Ascending aorta (tissue), 2 donors: ENCODE measurements at places on chromosomes 1 and 21.

GRCh38 chr1:6435129-6435528 lies 10.6 kb downstream of the ESPN start:
- no peak for DNase-seq

- no peak for DNase-seq
Measured at GRCh38 chr1:90936061-90936460, 85.8 kb downstream of the ZNF644 start.

- DNase-seq: no peak
Measured at GRCh38 chr1:53581476-53581875, 122.3 kb downstream of the DMRTB1 start.

DNA sequence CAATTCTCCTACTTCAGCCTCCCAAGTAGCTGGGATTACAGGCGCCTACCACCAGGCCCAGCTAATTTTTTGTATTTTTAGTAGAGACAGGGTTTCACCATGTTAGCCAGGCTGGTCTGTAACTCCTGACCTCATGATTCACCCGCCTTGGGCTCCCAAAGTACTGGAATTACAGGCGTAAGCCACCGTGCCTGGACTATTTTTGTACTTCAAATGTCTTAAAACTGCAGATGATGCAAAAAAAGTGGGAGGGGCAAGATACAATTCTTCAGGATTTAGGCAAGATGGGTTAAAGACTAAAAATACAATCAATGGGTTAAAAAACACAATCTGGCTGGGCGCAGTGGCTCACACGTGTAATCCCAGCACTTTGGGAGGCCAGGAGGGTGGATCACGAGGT lies 4.7 kb downstream of the SCAF4 start:
- no peak for DNase-seq

DNA sequence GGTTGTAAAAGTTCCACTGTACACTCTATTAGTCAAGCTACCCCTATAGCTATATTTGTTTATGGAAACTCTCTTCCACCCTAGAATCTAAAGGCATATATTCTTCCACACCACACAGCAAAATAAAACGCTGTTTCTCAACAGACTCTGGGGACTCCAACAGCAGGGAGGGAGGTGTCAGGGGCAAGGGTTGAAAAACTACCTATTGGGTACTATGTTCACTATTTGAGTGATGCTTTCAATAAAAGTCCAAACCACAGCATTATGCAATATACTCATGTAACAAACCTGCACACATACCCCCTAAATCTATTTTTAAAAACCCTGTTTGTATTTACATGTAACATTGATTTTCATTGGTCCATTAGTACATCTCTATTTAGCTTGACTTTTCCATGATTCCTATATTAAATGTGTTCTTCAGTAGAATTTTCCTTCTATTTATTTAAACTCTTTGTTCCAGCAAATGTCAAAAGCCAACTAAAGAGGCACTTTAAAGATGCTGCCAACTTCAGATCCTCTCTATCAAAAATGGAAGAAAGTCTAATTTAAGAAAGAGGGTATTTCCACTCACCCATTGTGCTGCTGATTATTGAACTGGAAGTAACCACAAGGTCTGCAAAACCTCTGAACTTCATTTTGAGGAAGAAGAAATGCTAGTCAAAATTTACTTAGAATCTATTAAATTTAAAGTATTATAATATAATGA lies 26.2 kb downstream of the RGS7 start:
- DNase-seq: no peak

DNA sequence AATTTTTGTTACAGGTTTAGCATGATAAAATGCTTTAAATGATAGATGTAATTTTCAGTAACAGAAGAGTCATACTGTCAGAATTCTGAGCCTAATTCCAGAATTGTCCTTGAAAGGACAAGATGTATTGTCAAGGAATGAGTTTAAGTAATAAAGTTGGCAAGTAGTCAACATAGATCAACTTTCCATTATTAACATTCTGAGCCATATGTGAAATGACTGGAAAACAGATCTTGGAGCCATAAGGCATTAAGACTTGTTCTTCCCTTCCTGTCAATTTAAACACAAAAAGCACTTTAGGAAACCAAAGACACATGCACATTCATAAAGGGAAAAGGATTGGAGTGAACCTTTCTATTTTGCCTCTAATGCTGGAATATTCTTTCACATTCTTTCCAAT lies 107.0 kb downstream of the ODF2L start:
- no peak for DNase-seq
